ENCODE measurements at places on chromosomes 3 and 15. TPM values are rescaled to one million over a fixed set of nuclear protein-coding genes. Genes with fewer than 3 reads are reported as not detected.

Gene ZNF106
- total RNA-seq = 28.2 TPM

Gene GOLGA6L7
- total RNA-seq = not detected

Gene THSD4
- 20.0 TPM for total RNA-seq

Gene GHRL
- total RNA-seq = not detected

Gene TRPM1
- total RNA-seq = not detected

Gene ZBED2
- total RNA-seq = not detected

DNA sequence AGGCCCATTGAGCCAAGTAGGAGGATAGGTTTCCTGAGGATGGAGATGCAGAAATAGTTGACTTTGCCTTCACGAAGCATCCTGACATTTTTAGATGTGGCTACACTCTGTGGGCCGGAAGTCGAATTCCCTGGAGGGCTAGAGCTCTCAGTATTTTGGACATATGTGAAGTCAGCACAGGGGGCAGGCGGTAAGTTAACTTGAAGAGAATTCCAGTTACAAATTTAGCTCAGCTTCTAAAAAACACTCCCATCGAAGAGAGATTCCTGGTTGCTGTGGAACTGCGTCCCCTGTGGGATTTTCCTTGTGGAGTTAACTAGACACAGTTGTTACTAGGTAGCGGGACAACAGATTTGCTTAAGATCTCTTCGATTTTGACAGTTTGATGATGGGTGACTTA, 161.9 kb upstream of the RGMA start:
- no peak for DNase-seq

- DNase-seq = no peak
Measured at GRCh38 chr15:37885651-37886050, 48.8 kb upstream of the TMCO5A start.

DNA sequence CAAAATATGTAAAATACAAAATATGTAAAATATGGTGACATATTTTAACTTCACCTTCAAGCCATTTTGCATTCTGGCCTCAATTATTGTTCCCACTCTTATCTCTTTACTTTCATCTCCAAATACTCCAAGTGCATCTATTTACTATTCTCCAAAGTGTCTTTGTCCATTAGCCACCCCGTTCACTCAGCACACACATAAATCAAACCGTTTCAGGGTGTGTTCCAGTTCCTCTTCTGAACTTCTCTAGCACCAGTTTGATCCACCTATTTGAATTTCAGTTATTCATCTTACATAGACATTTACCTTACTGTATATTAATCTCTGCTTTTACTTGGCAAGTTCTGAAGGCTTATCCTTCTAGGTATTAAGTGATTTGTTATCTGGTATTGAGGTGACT, 45.1 kb downstream of the SGO1 start:
- no peak for DNase-seq

- no peak for DNase-seq
Measured at GRCh38 chr3:196124608-196125007, 42.7 kb upstream of the TFRC start.

DNA sequence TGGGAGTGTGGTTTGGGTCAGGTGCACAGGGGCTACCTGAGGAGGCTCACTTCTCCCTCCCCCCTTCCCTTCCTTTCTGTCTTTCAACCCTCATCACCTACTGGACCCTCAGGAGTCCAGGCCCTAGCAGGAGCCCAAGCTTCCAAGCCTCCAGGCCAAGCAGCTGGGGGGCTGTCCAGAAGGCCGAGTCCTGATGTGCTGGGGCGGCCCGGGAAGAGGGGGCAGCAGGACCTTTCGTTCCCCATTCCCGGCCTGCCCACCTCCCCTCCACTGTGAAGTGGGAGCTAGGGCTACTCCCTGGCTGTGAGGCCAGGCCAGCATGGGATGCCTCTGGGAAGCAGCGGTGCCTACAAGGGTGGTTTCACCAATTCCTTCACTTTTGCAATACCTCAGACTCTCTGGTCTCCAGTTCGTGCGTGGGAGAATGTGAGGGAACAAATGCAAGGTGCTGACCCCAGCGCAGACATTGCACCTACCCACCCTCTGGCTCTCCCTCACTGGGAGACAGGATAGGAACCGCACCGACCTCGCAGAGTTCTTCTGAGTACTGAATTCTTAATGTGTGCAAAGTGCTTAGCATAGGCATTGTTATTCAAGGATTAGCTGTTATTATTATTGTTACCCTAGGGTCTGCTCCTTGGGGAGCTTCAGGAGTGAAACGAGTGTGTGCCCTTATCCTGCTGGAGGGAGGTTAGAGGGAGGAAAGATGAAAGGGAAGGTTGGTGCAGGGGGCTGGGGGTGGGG, 2.5 kb downstream of the EPHB3 start:
- DNase-seq = no peak

DNA sequence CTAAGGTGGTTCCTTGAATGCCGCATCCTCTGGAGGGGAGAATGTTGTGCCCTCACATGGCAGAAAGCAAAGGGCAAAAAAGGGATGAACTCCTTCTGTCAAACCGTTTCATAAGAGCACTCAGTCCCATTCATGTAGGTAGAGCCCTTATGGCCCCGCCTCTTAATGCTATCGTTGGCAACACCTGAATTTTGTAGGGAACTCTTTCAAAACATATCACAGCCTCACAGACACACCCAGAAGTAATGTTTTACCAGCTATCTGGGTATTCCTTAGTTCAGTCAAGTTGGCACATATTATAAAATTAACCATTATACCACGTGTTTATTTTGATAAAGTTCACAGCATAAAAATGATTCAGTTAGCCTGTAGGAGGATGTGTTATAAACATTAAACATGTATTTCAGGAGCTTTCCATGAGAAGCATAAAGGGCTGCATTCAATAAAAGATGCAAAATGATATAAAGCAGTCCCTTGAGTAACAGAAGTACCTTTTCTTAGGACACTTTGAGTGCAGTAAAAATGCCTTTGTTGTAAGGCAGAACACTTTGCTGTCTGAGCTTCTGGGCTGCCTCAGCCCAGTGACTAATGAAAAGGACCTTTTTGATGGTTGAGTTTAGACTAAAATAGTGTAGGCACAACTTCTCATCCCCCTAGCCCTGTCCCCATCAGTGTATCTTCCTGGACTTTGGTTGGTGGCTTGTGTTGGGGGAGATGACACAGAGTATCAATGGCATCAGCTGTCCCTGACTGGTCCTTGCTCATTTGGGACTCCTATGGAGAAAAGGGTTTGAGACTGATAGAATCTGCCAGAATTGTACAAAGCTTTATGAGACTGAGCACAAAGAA, 263.5 kb upstream of the TPRG1 start:
- DNase-seq = no peak
